Dermis microvascular lymphatic vessel endothelial cell (primary cell): ENCODE measurements at places on chromosomes 7 and 10.

GRCh38 chr10:21030091-21030490 is 133.0 kb upstream of the NEBL start:
- peak; percentile 47 for DNase-seq

GRCh38 chr10:53395449-53395848 is 622.9 kb upstream of the MBL2 start:
- DNase-seq = no peak

- no peak for DNase-seq
These were observed 41.7 kb downstream of the FAM171A1 start for GRCh38 chr10:15329437-15329836.

DNA sequence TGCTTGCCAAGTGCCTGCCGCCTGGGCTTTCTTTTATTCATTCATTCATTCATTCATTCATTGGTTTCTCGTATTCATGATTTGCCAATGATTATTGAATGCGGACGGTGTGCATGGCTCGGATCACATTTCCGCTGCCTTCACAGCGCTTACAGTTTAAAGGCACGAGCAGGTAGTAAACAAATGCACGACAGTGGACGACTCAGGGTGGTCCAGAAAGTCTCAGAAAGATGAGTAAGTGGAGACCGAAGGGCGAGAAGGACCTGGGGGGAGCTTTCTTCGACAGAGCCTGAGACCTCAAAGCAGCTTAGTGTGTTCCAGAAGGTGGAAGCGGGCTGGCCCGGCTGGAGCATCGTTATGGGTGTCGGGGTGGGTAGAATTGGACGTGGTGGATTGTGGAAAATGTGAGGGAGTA is 506 bp downstream of the MCM10 start:
- DNase-seq = no peak

DNA sequence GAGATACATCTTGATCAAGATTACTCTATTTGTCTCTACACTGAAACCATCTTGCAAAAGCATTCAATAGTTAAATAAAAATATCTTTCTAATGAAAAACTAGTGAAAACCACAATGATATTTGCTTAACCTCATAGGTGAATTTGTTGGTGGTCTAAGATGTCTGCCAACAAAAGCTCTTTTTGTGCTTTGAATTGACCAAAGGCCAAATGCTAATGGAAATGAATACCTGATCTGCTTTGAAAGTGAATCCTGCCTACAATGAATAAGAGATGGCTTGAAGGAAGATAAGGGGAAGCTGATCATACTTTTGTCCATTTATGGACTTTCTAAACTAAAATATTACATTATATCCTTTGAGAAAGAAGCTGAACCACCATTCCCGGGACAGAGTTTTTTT is 228.9 kb upstream of the ETV1 start:
- DNase-seq = no peak

DNA sequence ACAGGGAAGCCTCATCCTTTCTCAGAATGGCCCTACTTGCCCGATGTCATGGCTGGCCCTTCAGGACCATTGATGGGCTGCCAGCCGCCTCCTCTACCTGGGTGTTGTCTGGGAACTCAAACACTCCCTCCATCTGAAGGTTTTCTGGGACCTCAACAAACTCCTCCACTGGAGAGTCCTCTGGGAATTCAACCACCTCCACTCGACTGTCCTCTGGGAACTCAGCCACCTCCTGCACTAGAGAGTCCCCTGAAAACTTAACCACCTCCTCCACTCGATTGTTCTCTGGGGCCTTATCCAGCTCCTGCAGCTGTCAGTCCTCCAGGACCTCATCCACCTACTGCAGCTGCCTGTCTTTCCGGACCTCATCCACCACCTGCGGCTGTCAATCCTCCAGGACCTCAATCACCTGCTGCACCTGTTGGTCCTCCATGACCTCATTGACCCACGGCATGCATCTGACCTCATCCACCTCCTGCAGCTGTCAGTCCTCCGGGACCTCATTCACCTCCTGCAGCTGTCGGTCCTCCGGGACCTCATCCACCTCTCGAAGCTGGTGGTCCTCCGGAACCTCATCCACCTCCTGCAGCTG is 37.1 kb downstream of the MAT1A start:
- no peak for DNase-seq

DNA sequence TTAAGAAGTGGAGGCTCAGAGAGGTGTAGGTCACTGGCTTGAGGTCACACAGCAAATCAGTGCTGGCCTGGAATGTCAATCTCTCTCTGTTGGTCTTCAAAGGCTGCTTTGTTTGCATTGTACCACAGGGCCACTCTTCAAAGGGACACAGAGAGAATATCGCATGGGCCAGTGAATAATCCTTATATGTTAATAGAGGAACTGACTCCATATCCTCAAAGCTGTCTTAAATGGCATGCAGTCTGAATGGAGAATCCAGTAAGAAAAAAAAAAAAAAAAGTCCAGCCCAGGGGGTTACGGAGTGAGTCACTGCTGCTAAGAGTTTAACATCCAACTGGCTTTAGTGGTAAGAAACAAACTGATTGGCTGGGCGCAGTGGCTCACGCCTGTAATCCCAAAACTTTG is 54.1 kb downstream of the NRAP start:
- DNase-seq = no peak

DNA sequence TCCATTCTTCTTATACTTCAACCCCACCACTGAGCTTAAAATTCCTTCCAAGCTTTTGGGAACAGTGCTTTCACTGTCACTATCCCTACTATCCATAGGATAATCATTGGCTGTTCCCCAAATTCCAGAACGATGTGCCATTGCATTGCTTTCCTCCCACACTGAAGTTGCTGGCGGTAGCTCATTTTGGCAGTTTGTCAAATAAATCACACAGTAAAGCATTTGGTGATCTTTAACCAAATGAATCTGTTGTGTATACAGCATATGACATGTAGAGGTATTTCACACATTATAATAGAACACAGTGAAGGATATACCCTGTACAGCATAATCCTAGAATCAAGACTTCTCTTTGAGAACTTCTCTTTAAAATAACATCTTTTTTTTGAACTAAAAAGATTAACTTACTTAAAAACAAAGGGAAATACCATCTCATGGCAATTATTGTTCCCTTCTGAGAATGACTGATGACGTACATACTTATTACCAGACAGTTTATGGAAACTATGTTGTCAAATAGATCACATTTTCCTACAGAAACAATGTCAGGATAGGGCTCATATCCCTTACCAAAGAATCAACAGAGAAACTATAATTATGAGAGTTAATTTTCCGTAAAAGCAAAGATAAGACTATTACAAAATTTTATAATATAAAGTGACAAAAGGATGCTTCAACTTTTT is 93.6 kb downstream of the CTNNA3 start:
- DNase-seq = peak; percentile 92

GRCh38 chr10:73788864-73789658 is 3.7 kb downstream of the ZSWIM8 start:
- DNase-seq = no peak

GRCh38 chr10:87579563-87579962 is 74.9 kb downstream of the MINPP1 start:
- DNase-seq = no peak

- peak; percentile 84 for DNase-seq
These were observed 67.5 kb upstream of the ZMIZ1 start for GRCh38 chr10:79001082-79001885.

DNA sequence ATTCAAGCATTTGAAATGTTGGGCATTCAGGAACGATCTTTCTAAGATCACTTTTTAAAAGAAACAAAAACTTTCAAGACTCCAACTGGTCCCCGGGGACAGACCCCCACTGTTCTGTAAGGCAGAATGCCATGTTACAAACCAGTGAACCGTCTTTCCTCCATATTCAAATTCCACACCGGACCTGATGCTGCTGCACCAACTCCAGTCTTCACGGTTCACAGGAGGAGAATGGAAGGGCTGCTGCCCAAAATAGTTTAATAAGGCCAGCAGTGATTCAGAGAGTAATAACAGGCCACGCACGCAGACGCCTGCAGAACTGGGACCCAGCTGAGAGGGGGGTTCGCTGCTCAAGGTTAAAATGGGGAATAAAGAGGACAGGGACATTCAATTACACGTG is 47.2 kb downstream of the OSBPL3 start:
- DNase-seq = no peak

- DNase-seq = no peak
These were observed 272.8 kb downstream of the ELFN1 start for GRCh38 chr7:1942941-1943289.

GRCh38 chr10:123986736-123987135 is 95.1 kb upstream of the CPXM2 start:
- no peak for DNase-seq

- no peak for DNase-seq
These were observed 469.9 kb downstream of the DNAJB6 start for GRCh38 chr7:157806711-157807110.

- peak; percentile 83 for DNase-seq
These were observed 34.0 kb upstream of the CCDC7 start for GRCh38 chr10:32411797-32412498.

DNA sequence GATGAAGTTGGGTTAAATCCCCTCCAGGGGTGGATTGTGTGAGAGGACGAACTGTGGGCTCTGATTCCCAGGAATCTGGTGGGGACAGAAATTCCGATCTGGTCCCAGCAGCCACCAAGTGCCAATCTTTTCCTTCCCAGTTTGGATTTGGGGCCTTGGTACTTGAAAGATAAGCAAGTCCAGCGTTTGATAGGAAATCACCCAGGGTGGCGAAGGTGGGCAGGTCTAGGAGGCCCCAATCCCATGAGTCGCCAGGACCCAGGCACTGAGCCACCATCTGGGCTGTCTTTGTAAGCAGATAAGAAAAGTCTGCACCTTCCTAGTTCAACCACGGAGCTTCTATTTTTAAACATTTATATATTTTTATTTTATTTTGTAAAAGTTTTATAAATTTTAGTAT is 122.6 kb upstream of the LSM8 start:
- no peak for DNase-seq

DNA sequence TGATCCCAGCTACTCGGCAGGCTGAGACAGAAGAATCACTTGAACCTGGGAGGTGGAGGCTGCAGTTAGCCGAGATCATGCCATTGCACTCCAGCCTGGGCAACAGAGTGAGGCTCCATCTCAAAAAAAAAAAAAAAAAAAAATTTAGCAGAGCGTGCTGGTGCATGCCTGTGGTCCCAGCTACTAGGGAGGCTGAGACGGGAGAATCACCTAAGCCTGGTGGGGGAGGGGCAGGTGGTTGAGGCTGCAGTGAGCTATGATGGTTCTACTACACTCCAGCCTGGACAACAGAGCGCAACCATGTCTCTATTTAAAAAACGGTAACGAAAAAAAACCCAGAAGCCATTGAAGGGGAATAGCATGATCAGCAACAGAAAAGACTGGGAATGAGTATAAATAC is 89.9 kb downstream of the ARHGAP12 start:
- DNase-seq = no peak
